ENCODE measurements at places on chromosomes 13 and 19. TPM values are rescaled to one million over a fixed set of nuclear protein-coding genes. Genes with fewer than 3 reads are reported as not detected.

IGFL2 gene
- 441 TPM for total RNA-seq

CGB5 gene
- total RNA-seq, result not detected

IL17D gene
- total RNA-seq, result 1.5 TPM

DCT gene
- total RNA-seq, result 19.7 TPM

PRTN3 gene
- total RNA-seq, result not detected

PLK5 gene
- 0.24 TPM for total RNA-seq

TBXA2R gene
- not detected for total RNA-seq

SNAPC2 gene
- 13.7 TPM for total RNA-seq

SLC1A6 gene
- total RNA-seq, result 6.4 TPM

TMEM255B gene
- 1.9 TPM for total RNA-seq

DLL3 gene
- total RNA-seq, result 0.74 TPM

RASAL3 gene
- total RNA-seq, result not detected

- no peak for DNase-seq
These were observed 399.6 kb downstream of the DCT start for GRCh38 chr13:94079876-94080275.

DNA sequence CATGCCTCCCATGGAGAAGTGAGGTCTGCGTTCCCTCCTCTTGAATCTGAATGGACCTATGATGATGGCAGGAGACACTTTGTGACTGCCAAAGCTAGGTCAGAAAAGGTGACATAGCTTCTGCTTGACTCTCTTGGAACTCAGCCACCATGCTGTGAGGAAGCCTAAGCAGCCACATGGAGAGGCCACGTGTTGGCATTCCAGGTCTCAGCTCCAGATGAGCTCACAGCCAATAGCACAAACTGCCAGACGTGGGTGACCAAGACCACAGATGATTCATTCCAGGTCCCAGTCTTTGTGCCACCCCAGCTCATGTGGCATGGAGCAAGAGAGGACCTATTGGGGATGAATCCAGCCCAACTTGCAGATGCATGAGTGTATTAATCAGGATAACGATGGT is 8.7 kb upstream of the GGACT start:
- no peak for DNase-seq

- DNase-seq, result no peak
These were observed 732 bp upstream of the C2CD4C start for GRCh38 chr19:409516-410242.

DNA sequence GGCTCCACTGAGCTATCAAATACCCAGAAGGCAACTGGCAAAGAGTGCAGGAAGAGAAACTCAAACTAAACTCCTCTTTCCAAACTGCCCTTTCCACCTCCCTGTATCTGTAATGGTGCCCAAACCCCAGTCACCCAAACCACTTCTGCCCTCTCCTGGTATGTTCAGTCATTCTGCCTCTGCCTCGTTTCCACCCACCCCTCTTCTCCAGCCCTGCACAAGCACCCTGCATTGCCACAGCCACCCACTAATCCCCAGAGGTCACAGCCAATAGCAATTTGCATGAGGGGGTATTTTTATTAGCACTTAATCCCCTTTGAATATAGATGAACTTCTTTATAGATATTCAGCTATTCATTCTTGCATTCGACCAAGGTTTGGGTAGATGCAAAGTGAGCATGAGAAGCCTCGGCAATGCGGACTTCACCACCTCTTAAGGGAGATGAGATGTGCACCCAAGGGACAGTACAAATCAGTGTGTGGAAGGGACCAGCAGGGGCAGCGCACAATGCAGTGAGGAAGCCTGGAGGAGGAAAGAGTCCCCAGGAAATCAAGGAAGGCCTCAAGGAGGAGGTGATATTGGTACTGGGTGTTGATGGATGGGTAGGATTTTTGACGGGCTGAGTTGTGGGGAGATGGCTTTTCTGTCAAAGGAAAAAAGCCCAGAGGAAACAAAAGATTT is 12.4 kb downstream of the TMEM272 start:
- no peak for DNase-seq

DNA sequence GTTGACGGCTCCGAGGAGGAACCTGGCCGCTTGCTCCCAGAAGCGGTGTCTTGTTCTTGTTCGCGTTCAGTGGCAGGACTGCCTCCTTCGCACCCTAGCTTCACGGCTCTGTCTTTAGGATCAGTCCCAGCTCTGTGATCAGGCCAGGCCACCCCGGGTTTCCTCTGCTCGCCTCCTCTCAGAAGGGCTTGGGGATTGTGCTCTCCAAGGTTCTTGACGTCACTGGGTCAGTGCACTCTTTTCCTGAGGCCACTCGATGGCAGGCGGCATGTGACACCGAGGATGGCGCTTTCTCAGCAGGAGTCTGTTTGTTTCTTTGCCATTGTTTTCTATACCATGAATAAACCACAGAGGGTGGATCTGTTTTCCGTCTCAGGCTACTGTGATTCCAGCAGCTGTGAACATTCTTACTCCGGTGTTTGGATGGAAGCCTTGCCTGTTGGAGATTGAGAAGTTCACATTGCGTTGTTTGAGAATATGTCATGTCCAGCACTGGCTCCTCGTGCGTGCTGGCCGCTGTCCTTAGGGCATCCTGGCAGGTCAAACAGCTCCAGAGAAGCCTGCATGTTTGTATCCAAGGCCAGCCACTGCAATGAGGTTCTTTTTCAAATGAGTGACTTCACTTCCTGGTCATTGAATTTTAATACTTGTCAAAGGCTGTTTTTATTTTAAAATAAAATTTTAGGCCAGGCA is 44.5 kb downstream of the SLC7A9 start:
- DNase-seq, result peak; percentile 20

DNA sequence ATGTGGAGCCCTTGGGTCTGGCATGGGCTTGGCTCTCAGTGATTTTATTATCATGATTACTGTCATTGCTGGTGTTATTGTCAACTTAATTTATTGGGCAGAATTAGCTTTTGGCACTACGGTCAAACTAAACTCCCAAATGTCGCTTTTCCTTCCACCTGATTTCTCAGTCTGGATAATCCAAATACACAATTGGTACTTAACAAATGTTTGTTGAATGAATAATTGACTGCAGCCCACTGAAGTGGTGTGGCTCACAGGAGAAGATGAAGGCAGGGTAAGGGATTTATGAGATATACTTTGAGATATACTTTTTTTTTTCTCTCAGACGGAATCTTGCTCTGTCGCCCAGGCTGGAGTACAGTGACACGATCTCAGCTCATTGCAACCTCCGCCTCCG is 1.5 kb downstream of the COLGALT1 start:
- no peak for DNase-seq

GRCh38 chr19:38744298-38744681 is at the start of gene CAPN12:
Gene CAPN12 (minus strand): TSS chr19:38744474. CDS start chr19:38744165, 309 bp downstream.
- no peak for DNase-seq

GRCh38 chr13:71240911-71241310 is 626.1 kb downstream of the DACH1 start:
- no peak for DNase-seq

DNA sequence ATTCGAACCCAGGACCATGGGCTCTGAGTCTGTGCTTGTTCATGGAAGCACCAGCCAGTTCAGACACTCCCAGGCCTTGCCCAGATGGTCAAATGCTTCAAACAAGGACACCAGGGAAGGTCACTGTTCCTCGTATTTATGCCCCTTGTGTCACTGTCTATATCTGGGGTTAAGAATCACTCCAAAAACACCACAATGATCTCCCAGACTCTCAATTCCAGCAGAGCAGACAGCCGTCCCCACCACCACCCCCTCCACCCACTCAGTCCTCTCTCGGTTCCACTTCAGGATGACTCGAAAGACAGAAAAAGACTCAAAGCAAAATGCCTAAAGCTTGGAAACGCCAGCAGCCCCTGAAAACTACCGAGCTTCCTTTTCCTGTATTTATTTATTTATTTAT is 79.0 kb downstream of the INSR start:
- DNase-seq, result no peak

DNA sequence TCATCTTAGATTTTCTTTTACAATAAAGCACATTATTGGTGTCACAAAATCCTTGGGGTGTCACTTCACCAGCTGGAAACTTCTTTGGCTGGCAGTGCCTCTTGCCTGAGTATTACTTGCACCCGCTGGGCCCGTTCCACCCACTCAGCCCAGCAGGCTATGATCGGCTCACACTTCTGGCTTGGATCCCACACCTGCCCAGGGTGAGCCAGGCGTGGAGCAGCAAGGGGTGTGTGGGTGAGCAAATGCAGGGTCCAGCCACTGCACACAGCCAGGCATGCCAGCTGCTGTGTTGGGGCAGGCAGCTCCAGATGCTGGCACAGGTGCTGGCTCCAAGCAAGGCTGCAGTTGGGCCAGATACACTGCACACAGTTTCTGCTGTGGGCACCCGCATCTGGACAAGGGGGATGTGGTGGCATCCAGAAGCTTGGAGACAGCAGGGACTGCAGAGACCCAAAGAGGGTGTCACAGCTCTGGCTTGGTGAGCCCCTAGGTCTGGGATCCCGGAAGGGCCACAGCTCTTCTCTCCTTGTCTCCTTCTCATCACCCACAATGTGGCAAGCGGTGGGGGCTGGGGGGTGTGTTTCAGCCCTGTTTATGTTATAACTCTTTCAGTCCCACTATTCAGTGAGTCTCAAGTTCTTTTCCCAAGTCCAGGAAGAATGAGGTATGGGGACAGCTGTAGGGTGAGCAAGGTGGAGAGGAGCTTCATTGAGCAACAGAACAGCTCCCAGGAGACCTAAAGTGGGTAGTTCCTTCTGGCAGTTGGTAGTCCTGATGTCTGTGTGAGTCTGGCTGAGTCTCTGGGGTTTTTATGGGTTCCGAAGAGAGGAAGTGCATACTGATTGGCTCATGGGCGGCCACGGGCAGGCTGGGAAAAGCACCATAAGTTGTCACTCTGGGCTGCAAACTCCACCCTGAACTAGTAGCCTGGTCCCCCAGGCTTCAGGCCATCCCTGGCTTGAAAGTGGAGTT is 25.3 kb upstream of the TBC1D4 start:
- no peak for DNase-seq

- DNase-seq, result no peak
These were observed 323.2 kb downstream of the OXGR1 start for GRCh38 chr13:96671073-96671472.

- no peak for DNase-seq
These were observed 30.1 kb downstream of the ZAR1L start for GRCh38 chr13:32284927-32285632.

GRCh38 chr13:23824371-23824770 is 64.8 kb downstream of the MIPEP start:
- DNase-seq, result no peak

DNA sequence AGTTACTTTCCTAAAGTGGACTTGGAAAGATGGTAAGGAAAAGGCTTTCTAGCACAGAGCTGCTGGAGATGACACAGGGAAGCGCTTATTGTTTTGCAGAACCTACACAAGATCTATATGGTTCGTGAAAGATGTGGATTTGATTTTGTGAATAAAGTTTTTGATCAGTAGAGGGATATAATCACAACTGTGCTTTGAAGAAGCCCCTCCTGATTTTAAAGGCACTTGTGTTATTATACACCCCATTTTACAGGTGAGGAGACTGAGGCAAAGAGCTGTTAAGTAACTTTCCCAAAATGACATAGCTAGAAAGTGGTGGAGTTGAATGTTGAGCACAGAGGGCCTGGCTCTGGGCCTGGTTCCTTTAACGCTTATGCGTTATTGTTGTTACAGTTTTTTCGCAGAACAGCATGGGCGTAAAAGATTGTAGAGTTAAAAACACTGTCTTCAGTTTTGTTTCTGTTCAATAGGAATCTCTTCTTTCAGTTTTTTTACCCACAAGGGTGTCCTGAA is 1.4 kb downstream of the TDRD3 start:
- DNase-seq, result no peak

DNA sequence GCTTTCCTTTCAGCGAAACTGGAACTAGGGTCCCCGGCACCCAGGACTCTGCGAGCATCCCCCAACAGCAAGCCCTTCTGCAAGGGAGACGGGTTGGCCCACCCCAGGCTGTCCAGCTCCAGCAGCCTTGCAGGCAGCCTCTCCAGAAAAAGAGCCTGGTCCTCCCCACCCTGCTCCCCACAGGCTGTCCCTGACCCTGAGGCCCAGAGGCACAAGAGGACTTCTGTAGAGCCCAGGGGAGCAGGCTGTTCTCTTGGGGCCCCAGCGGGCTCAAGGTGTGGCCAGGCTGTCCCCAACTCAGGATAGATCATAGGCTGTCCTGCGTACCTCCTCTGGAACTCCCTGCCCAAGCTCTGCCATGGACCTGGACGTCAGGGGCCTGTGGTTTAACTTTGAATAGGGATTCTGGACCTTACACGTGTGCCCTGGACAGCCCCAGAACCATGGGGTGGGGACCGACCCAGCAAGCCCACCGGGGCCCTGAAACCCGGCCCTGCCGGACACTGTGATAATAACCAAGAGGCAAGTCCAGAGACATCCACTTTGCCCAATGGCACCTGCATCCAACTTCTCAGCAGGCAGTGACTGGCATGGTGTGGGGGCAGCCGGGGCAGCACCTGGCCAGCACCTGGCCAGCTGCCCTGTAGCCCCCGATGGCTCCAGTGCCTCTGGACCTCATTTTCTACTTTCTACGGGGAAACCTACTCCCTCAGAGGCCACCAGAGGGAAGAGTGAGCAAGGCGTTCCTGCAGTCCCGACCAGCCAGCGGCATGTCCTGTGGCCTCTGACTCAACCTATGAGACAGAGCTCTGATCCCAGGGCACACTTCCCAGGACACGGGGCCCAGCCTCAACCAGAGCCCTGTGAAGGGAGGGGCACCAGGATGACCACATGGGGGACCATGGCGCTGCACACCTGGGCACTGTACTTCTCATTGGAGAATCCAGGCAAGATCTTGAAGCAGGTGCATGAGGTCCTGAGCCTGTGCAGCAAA is 50.9 kb upstream of the TPM4 start:
- DNase-seq, result no peak

GRCh38 chr13:35930665-35931631 is 200.2 kb downstream of the DCLK1 start:
- no peak for DNase-seq

DNA sequence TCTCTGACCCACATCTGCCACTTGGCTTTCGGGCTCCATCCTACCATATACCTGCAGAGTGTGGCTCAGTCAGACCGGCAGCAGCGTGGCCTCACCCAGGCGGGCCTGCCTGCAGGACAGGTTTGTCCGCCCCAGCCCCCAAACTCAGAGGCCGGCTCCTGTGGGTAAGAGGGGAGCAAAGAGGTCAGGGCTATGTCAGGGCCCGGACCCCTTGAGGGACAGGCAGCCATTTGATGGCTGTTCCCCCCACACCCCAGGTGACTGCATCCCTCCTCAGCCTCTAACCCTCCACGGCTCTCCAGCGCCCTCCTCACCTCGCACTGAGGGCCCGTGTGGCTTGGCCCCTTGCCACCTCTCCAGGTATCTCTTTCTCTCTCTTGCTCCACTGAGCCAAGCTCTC is 12.3 kb upstream of the ZBTB32 start:
- DNase-seq, result no peak

DNA sequence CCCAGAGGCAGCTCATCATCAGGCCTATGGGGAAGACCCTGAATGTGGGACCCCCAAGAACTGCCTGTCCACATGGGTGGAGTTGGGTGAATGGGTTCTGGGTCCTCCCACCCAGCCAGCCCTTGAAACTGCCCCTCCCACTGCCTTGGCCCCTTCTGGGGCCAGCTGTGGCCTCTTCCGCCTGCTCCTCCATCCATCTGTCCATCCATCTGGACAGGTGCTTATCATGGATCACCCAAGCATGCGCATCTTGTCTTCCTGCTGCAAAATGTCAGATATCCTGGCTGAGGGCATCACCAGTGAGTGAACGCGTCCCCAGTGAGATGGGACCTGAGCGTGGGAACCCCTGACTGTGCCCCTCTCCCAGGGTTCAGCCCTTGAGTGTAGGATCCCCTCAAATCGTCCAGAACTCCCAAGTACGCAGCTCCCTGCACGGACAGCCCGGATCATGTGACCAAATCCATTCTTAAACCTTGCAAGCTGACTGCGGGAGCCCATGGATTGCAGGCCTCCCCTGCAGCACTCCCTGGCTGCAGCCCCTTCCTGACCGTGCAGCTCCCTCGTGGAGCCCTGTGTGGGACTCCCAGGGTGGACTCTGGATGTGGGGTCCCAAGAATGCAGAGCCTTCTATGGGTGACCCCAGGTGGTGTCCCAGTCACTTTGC is 2.0 kb downstream of the STXBP2 start:
- DNase-seq, result no peak

All from type B pancreatic cell (in vitro differentiated cells).